Activated naive CD4-positive, alpha-beta T cell treated with anti-CD3 and anti-CD28 coated beads, Interleukin-2, amount 50 U/mL, for 72 hours (primary cell): ENCODE measurements at places on chromosomes 5 and 9.

DNA sequence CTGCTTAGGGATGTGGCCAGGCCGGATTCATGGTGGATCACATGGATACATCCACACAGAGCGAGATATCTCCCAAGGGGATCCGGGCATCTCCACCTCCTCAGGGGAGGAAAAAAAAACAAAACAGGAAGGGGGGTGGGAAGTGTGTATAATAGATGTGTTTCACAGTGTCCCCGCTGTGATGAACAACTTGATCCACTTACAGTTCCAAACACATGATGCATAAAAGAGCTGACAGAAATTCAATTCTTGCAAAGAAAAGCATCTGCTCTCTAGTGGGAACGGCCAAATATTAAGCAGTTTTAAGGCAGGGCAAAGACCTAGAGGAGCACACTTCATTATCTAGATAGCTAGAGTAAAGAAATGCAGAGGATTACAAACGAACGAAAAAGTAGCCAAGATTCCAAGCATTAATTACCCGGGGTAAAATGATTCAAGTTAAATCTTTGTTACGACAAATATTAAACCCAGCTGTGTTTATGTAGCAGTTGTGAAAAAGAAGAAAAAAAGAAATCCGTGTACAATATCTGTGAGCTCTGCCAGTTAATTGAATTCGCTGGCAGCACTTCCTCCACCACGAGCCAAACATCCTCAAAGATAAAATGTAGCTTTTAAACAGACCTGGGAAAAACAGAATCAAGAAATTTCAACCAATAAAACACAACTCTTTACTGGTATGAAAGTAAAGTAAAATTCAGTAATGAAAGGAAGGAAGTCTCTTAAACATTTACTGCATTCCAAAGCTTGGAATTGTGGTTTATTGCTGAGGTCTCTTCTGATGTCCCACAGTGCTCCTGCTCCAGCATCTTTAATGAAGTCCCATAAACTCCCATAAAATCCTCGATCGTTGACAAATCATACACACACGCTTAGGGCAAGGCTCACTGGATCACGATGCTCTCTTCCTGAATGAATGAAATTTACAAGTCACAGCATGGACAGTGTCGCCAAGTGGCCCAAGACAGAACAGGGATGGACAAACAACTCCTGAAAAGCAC lies 213.0 kb downstream of the CRB2 start:
- DNase-seq = no peak

GRCh38 chr5:81717860-81718259 lies 33.0 kb downstream of the SSBP2 start:
- no peak for DNase-seq

GRCh38 chr5:172407241-172407691 lies 47.1 kb downstream of the SH3PXD2B start:
- DNase-seq = no peak

- DNase-seq = no peak
These were observed 111.7 kb upstream of the MSX2 start for GRCh38 chr5:174612686-174613085.

DNA sequence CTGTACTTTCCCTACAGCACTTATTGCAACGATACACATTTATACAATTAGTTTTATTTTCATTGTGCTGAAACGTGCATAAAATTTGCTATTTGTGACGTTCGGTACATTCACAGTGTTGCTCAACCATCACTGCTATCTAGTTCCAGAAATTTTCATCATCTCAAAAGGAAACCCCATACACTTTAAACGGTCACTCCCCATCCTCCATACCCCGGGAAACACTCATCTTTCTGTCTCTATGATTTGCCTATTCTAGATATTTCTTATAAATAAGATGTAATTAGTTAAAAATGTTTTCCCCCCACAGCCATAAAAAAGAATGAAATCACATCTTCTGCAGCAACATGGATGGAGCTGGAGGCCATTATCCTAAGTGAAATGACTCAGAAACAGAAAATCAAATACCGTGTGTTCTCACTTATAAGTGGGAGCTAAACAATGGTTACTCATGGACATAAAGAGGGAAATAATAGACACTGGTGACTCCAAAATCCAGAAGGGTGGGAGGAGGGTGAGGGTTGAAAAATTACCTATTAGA lies 40.2 kb upstream of the TEX48 start:
- DNase-seq = no peak

- DNase-seq = no peak
These were observed 1.7 kb downstream of the PCDHGB1 start for GRCh38 chr5:141351591-141351990.

DNA sequence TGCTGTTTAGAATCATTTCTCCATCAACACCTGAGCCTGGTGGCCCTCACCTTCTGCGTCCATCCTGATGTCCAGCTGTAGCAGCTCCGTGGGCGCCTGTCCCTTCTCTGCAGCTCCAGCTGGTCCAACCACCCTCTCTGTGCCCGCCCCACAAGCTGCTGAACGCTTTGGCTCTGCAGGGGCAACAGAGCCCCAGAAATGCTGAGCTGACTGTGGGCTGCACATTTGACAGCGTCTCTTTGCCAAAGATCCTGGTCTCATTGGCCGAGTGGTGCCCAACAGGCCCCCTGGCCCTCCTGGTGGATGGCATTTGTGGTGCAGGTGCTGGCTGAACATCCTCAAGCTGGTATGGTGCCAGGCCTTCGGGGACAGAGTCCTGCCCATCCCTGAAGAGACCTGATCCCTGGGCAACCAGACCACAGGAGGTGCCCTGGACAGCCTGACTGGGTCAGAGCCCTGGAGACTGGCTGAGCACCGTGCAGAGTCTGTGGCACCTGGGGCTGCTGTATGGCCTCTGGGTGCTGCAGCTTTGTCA lies 25.3 kb upstream of the CEP72 start:
- DNase-seq = no peak

- peak; percentile 49 for DNase-seq
These were observed 586 bp downstream of the TXN start for GRCh38 chr9:110255463-110256379.

- DNase-seq = peak; percentile 13
These were observed 47.4 kb upstream of the OLFM1 start for GRCh38 chr9:135039916-135040645.

GRCh38 chr5:169584998-169585451 lies 1.5 kb downstream of the SPDL1 start:
- no peak for DNase-seq

DNA sequence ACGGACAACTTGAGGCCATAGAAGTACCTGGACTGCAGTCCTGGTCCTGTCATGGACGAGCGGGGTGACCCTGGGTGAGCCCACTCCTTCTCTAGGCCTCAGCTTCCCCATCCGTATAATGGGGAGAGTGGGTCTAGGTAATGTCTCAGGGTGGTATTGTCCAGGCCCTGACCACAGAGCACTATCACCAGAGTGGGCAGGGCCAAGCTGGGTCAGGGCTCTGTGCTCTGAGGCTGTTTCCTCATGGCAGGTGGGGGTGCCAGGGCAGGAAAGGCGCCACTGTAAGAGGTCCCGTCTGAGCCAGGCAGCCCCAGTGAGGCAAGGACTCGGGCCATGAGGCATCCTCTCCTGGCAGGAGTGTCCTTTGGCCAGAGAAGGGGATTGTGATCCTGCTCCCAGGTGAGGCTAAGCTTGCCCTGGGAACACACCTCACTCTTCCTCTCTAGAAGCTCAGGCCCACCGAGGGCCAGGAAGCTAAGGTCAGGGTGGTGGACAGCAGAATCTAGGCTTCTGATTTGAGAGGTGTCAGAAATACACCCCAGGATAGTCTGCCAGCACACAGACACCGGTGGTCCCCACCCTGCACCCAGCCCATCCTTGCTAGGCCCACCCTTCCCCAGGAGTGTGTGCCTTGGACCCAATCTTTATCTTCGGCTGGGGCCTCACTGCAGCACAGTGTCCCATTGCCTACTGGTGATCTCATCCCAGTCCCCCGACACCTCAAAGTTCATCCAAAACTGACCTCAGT lies 1.5 kb upstream of the MYOZ3 start:
- DNase-seq = peak; percentile 26

- no peak for DNase-seq
These were observed 19.2 kb downstream of the BHMT start for GRCh38 chr5:79130781-79131180.

DNA sequence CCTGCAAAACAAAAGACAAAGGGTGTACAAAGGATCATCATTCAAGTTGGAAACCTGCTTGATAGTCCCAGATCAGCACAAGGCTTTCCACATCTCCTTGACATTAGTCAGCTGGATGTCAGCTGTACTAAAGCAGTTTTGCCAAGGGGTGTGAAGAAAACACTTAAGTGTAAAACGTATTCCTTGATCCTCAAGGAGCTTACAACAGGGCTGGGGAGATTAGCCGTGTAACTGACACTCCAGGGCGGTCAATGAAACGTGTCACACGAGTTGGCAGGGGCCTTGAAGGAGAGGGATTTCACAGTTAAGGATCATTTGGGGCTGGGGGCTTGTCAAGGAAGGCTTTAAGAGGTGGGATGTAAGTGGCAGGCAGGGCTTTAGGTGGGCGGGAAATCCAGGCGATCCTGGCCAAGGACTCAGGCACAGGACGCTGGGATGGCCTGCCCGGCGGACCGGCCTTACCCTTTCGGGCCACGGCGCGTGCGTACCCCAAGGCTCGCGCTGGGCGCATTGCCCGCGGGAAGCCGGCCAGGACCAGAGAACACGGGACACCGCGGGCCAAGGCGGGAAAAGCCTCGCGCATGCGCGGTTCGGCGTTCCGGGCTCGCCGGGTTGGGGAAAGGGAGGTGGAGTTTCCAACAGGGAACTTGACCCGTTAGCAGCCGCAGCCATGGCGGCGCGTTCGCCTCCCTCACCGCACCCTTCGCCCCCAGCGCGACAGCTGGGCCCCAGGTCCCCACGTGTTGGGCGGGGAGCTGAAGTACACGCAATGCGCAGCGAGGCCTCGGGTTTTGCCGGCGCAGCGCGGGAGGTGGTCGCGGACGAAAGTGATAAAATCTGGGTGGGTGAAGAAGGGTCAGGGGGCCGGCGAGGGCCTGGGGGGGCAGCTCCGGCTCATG lies at the start of gene CNTLN:
TSS of gene CNTLN (plus strand) at position 645 of the 899 bp plus-strand sequence. CDS start at position 671, 26 bp downstream.
- peak; percentile 70 for DNase-seq

DNA sequence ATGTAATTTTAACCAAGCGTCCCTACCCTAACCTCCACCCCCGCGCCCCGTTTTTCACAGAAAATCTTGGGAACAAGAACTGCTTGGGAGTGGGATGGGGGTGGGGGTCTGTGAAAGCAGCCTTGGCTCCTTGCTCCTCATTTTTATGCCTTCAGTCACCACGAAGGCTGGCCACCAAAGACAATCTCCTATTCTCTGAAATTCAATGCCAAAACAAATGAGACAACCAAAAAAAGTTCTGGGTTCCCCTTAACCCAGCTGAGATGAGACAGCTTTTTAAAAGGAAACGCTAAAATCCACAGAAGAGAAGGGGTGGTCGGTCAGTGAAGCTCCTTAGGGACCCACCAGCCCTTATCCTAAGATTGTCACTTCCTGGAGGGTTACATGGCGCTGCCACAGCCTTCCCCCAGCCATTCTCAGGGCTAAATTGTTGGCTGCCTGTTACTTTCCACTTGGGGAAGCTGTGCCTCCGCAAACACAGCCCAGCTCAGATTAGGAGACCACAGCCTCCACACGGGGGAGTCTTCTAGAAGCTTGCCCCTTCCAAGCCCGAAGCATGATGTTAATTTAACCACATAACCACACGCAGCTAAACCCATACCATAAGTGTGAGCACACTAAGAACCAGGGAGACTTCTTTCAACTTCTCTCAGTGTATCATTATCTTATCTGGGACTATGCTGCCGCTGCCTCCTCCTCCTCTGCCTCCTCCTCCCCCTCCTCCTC lies 136.3 kb downstream of the FOXD1 start:
- DNase-seq = no peak

DNA sequence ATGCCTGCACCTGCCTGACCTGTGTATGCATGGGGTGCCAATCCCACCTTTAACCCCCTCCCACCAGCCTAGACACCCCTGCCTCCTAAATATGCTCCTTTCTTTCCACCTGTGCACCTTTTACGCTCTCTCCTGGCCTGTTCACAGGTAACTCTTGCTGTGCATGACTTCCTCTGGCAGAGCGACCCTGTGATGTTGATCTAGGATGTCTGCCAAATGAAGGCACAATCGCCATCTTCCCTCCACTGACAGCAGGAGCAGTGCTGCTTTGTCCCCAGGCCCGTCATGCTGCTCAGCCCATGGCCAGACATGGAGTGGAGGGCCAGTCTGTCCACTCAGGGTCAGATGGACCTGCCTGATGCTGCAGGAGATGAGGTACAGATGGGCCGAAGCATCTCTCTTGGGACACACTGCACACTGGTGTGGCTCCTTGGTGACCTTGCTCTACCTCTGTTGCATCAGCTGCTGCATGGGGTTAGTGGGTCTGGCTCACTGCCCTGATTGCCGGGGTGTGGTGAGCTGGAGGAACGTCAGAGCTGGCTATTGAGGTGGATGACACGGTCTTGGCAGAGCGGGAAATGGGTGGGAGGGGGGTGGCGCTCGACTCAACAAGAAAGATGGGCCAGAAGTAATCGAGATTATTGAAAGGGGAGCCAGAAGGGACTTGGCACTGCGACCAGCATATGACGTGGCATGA lies 101.7 kb upstream of the PITX1 start:
- DNase-seq = no peak

GRCh38 chr5:100840370-100840769 lies 62.7 kb downstream of the ST8SIA4 start:
- DNase-seq = no peak

- no peak for DNase-seq
These were observed 173.1 kb downstream of the SYK start for GRCh38 chr9:90974643-90975245.

GRCh38 chr9:32603914-32604852 lies 31.2 kb upstream of the NDUFB6 start:
- DNase-seq = no peak

DNA sequence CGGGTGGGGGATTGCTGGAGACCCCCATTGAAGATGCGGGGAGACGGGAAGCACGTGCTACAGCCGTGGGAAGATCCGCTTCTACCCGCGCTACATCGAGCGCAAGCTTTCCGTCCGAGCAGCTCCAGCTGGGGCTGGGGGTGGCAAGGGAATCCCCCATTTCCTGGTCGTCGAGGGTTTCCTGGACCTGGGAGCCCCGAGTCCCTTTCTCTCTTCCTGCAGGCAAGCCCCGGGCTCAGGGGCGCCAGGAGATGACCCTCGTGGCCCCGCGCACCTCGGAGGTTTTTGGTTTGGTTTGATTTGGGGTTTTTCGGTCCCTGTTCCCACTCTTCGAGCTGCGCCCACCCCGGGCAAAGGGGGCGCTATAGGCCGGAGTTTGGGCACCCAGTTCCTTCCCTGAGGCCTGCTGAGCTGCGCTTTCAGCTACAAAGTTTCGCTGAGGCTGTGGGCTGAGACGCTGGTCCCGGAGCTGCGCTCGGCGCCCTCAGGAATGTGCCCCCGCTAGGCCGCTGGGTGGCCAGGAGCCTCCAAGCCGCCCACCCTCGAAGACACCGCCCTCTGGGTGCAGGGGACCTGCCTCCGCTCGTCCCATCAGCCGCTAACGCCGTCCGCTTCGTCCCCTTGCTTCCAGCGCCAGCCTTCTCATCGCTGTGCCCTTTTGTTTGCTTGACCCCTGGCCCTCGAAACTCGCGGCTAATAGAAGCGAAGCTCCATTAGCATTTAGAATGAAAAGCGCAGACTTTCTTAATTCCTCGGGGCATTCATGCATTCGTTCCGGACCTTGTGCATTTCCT lies 2.9 kb downstream of the NR4A3 start:
- DNase-seq = peak; percentile 73

- no peak for DNase-seq
These were observed 12.5 kb downstream of the ERCC6L2 start for GRCh38 chr9:95887926-95888497.

- no peak for DNase-seq
These were observed 84.7 kb downstream of the CMYA5 start for GRCh38 chr5:79774171-79774854.
